ENCODE measurements at places on chromosomes 12 and 14.

DNA sequence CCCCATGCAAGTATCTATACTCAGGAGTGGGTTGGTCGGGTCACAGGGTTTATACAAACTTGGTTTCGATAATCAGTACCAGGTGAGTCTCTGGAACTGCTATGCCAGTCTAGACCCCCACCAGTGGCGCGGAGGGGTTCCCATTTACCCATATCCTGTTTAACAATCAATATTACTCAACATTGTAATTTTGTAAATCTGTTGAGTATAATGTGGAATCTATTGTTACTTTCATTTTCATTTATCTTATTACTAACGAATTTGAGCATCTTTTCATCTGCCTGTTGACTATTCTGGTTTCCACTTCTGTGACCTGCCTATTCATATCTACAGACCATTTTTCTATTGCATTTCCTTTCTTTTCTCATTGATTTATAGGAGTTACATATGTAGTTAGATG lies 275.2 kb upstream of the CRY1 start:
- DNase-seq, result no peak

GRCh38 chr12:69929125-69929524 lies 104.1 kb downstream of the MYRFL start:
- DNase-seq, result no peak

DNA sequence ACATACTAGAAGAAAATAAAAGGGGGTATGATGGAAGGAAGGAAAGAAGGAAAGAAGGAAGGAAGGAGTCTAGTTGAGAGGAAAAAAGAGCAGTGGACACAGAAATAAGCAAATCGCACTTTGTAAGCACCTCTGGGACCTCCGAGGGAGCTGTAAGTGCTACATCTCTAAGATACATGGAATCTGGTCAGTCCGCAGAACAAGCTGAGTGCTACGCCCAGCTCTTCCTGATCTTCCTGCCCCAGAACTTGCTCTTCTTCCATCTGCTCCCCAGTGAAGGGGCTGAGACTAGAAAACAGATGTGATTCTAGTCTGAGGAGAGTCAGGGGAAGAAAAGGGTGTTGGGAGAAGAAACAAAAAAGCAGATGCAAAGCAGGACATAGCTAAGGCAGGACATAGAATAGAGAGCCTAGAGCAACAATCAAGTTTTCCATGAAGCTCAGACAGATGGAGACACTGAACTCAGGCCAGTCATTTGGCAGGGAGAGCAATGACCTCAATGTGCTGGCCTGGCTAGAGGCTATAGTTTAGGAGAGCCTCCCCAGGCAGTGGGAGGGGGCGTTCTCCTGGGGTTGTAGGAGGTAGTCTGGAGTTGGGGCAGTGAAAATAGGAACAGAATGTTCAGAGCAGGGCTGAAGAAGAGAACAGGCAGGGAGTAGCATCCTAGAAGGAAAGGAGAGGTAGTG lies 1.7 kb upstream of the MFAP5 start:
- no peak for DNase-seq

DNA sequence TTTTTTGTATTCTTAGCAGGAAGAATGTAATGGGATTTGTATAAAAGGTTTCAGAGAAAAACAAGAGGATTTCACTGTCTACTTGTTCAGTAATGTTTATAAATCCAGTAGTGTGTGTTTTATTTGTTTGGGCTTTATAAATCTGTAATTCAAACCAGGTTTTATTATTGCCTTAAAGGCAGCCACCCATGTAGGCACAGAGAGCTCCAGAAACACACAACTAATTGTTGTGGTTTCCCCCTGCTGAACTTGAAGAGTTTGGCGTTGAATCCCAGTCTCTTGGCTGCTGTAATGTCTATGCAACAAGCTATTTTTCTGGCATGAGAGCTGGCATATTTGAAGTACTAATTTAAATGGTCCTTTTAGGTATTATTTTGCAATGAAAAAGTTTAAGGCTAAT lies 63.4 kb upstream of the SLCO1C1 start:
- peak; percentile 92 for DNase-seq

DNA sequence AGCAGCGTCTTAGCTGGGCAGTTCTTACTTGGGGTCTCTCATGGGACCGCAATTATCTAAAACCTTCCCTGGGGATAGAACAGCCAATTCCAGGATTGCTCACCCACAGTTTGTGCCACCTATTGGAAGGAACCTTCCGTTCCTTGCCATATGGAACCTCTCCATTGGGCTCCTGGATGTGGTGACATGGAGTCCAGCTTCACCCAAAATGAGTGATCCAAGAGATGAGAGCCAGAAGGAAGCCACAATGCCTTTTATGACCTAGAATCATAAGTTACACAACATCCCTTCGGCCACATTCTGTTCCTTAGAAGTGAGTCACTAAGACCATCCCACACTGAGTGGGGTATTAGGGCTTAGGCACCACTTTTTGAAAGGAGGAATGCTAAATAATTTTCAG lies 164.4 kb downstream of the FBXL14 start:
- DNase-seq, result peak; percentile 73

DNA sequence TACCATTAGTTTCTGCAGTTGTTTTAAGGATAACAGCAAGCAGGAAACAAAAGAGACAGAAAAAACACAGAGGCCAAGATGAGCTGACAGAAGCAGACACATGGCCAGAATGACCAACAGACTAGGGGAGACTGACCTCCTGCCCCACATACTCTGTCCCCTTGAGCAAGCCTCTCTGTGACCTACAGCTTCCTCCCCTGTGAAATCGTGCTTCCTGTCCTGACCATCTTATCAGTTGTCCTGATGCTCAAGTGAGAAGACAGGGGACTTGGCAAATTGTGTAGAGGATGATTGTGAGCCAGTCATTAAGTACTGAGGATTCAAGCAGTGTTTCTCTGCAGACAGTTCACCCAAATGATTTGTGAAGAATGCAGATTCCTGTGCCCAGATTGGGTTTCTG lies 229.0 kb downstream of the SLC41A2 start:
- DNase-seq, result no peak
